ENCODE measurements at places on chromosomes 3 and 15. TPM values are rescaled to one million over a fixed set of nuclear protein-coding genes. Genes with fewer than 3 reads are reported as not detected.

LNP1 gene
- 2.2 TPM for total RNA-seq

DNA sequence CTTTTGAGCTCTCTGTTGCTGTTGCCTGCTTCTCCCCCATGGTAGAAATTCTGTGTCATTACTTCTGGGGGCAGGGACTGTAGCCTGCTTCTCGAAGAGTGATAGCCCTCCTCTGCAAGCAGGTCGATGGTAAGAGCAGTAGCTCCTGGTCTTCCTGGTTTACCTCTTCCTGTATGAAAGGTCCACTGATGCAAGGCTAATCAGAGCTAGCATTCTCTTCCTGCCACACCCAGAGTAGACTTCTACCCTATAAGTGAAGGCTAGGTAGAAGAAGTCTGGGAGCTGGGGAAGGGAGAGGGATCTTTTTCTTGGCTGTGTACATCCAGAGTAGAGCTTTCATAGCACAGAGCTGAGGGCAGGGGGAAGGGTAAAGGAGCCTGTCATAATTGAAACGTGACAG is 357.0 kb downstream of the SQOR start:
- H3K27ac ChIP-seq: no peak overlapping the region
- H3K4me1 ChIP-seq: no peaks in the 10 kb centered on the region
- no peaks in the 10 kb centered on the region for H3K36me3 ChIP-seq
- no peaks in the 10 kb centered on the region for H3K27me3 ChIP-seq

CD200 gene
- total RNA-seq: 1.8 TPM

DNA sequence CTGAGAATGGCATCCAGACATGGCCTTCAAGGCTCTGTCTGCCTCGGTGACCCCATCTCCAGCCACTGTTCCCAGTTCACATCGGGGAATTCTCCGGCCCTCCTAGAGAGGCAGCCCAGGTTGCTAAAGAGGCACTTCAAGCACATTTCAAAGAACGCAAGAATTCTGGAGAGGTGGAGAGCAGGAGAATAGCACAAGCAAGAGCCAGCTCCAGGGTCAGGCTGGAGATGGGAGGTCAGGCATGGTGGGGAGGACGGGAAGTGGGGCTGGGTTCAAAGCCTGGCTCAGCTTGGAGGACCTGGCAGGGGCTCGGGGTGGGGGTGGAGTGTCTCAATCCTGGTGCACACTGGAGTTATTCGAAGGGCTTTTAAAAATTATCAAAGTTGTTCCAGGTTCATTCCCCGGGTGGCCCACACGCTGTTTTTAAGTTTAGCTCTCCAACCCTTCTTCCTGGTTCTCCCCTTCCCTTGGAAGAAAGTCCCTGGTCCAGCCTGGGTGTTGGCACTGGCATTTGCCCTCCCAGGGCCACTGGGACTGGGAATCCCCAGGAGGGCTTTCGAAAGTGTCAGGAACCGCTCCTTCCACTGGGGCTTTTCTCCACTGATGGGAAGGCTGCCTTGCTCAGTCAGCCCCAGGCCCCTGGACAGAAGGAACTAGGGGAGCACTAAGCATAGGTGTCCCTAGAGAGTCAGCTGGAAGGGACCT is 35.8 kb downstream of the ZNF710 start:
- H3K27ac ChIP-seq: no peak overlapping the region
- H3K27me3 ChIP-seq: no peaks in the 10 kb centered on the region
- peak; percentile 42 for DNase-seq

DNA sequence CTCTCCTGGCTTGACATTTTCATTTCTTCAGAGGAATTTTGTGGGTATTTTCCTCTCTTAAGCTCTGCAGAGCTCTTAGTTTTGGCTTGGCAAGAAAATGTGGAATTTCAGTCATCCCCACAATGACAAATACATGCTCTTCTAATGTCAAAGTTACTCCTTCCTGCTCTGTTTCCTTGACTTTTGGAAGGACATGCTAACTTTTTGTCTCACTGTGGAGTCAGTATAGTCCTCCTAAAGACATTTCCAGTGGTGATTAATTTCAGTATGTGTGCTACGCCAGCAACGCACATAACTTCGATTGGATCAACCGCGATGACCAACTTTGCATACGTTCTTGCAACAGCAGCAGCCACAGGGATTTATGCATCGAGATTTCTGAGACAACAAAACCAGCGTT is 13.3 kb downstream of the EBLN2 start:
- no peaks in the 10 kb centered on the region for H3K27me3 ChIP-seq
- H3K27ac ChIP-seq: no peak overlapping the region
- DNase-seq: no peak
- H3K4me3 ChIP-seq: no peak overlapping the region
- no peaks in the 10 kb centered on the region for H3K36me3 ChIP-seq
- H3K4me1 ChIP-seq: peaks cover 51% of the 10 kb centered on the region

- no peak for DNase-seq
- no peaks in the 10 kb centered on the region for H3K36me3 ChIP-seq
- H3K27ac ChIP-seq: no peak overlapping the region
- H3K4me1 ChIP-seq: no peaks in the 10 kb centered on the region
- no peak overlapping the region for H3K4me3 ChIP-seq
Observed at GRCh38 chr15:25582886-25583285, 144.1 kb upstream of the UBE3A start.

PRSS50 gene
- not detected for total RNA-seq

DNA sequence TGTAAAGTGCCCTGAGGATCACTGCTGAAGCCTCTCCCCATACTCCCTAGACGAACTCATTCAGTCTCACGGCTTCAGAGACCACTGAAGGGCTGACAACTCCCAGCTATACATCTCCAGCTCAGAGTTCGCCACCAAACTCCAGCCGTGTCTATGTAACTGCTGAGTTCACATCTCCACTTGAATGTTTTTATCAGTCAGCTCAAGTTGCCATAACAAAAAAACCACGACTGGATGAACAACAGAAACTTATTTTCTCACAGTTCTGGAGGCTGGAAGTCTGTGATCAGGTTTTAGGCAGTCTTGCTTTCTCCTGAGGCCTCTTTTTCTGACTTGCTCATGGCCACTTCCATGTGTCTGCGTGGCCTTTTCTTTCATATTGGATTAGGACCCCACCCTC is 223.0 kb upstream of the LRRFIP2 start:
- H3K4me1 ChIP-seq: no peaks in the 10 kb centered on the region
- no peak overlapping the region for H3K4me3 ChIP-seq
- H3K27ac ChIP-seq: no peak overlapping the region
- DNase-seq: no peak
- no peaks in the 10 kb centered on the region for H3K27me3 ChIP-seq

DNA sequence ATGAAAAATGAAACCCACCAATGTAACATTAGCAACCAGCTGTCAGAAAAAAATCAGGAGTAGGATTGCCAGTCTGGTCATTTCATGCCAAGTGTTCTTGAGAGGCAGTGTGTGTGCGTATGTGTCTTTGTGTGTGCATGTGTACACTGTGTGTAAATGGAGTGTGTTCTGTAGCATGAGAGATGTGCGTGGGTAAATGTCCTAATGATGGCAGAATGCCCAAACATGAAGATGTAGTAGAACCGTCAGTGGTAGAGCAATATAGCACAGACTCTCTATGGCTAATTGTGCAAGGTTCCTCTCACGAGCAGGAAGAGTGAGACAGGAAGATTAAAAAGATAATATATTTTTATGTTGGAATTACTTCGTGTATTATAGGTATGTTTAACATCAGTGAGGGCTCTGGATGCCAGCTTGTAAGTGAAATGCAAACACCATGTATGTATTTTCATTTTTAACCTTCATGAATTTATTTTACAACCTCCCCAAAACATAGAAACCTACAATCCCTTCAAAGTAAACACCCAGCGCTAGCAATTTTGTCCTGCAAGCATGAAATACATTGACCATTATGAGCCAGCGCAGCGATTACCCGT is 1038.7 kb downstream of the IGSF11 start:
- H3K36me3 ChIP-seq: no peaks in the 10 kb centered on the region
- no peaks in the 10 kb centered on the region for H3K4me1 ChIP-seq
- no peak for DNase-seq
- no peak overlapping the region for H3K27ac ChIP-seq
- H3K27me3 ChIP-seq: peaks cover 30% of the 10 kb centered on the region

AHSG gene
- not detected for total RNA-seq

DNA sequence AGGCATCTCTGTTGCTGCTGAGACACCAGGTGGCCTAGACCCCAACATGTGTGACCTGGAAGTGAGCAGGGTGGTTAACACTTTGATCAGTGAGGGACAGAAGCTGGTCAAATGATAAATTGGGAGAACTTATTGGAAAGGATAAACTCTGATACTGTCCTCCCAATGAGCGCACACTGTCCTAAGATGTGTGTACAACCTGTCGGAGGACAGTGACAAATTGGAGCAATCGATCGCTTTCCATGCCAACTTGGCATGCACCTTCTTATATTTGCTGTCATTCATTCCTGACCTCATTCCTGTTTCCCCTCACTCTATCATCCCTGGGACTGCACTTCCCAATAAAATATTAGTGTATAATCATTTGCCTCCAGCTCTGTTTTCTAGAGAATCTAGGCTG is 198.7 kb upstream of the PROK2 start:
- peaks cover 14% of the 10 kb centered on the region for H3K4me1 ChIP-seq
- no peak overlapping the region for H3K4me3 ChIP-seq
- H3K27ac ChIP-seq: no peak overlapping the region
- peaks cover 2% of the 10 kb centered on the region for H3K36me3 ChIP-seq
- no peak for DNase-seq
- H3K27me3 ChIP-seq: peaks cover 14% of the 10 kb centered on the region

SI gene
- total RNA-seq: not detected

DNA sequence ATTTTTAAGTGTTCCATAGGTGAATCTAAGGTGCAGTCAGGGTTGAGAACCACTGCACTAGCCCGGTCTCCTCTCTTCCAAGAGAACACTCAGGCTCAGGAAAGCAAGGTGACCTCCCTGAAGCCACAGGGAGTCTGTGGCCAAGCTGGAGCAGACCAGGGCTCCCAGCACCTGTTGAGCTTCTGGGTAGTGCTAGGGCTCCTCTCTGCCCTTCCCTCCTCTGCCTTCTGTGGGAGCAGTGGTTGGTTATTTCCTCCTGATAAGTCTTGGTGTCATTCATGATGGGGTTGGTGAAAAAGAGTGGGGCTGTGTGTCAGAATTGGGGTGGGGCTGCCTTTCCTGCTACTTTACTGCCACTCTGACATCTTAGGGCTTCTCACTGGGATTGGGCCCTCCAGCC is 163.1 kb upstream of the UMPS start:
- H3K27me3 ChIP-seq: peaks cover 5% of the 10 kb centered on the region
- no peak overlapping the region for H3K27ac ChIP-seq
- DNase-seq: no peak

GRCh38 chr15:101139986-101140696 is 111.7 kb downstream of the CHSY1 start:
- H3K4me1 ChIP-seq: peaks cover 31% of the 10 kb centered on the region
- H3K27me3 ChIP-seq: no peaks in the 10 kb centered on the region
- no peak for DNase-seq
- no peak overlapping the region for H3K27ac ChIP-seq
- H3K36me3 ChIP-seq: no peaks in the 10 kb centered on the region
- H3K4me3 ChIP-seq: no peak overlapping the region

DNA sequence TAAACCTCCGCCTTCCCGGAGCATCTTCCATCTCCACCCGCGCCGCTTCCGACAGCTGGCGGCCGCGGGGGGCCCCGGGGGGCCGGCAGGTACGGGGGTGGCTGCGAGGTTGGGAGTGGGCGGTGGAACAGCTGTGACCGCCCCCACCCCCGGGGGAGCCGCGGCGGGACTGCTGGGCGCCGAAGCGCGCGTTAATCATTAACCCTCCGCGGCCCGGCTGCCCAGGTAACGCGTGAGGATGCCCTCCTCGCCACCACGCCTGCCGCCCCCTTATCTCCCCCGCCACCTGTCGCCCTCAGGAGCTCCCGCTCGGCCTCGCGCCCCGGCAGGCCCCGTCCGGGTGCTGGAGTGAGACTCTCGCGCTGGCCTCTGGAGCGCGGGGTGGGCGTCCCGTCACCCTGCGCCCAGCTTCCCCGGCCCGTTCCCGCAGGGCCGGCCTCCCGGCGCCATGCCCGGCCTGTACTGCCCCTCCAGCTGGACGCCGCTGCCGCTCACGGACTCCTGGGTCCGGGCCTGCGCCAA is 757 bp downstream of the VWA5B2 start:
- H3K27ac ChIP-seq: no peak overlapping the region
- peaks cover 12% of the 10 kb centered on the region for H3K4me1 ChIP-seq
- peaks cover 3% of the 10 kb centered on the region for H3K36me3 ChIP-seq
- peaks cover 39% of the 10 kb centered on the region for H3K27me3 ChIP-seq
- DNase-seq: no peak

SLC12A1 gene
- not detected for total RNA-seq

DNA sequence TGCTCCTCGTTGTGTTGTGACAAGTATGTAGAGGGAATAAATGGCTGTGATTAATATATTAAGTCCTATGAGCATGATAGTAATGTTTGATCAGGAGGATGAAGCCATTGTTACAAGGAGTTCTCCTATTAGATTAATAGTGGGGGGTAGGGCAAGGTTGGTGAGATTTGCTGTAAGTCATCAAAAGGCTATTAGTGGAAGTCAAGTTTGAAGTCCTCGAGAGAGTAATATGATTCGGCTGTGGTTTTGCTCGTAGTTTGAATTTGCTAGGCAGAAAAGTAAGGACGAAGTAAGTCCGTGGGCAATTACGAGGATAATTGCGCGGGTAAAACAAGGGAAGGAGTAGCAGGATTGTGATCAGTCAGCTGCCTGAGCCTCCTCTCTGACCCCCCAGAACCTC is 26.0 kb upstream of the BUB1B start:
- no peak for DNase-seq
- H3K36me3 ChIP-seq: no peaks in the 10 kb centered on the region
- H3K4me1 ChIP-seq: no peaks in the 10 kb centered on the region
- H3K27me3 ChIP-seq: peaks cover 6% of the 10 kb centered on the region

SST gene
- total RNA-seq: not detected

GRCh38 chr3:59088761-59089160 is 38.9 kb upstream of the CFAP20DC start:
- DNase-seq: no peak
- H3K27ac ChIP-seq: no peak overlapping the region
- peaks cover 9% of the 10 kb centered on the region for H3K4me1 ChIP-seq
- H3K4me3 ChIP-seq: no peak overlapping the region

SAXO2 gene
- 5.1 TPM for total RNA-seq

DNA sequence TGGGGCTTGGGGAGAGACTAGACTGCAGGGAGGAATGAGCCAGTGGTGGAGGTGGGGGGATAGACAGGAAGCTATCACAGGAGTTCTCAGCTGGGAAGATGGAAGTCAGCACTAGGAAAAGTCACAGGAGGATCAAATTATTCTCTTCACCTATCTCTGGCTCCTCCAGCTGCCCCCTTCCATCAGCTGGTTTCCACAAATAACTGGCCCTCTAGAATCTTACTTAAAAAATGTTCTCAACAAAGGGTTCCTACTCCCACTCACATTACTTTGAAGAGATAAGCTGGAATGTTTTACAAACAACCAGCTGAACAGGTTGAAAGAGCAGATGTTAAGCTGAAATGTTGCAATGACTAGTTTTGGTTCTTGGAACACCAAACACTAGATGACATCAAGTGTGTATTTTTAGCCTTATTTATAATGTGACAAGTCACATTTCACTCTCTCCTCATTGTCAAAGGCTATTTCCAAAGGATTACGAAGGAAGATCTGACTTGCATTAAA is 102.7 kb upstream of the AADACL2 start:
- DNase-seq: no peak
- H3K27ac ChIP-seq: no peak overlapping the region
- no peaks in the 10 kb centered on the region for H3K27me3 ChIP-seq
- no peaks in the 10 kb centered on the region for H3K36me3 ChIP-seq
- no peak overlapping the region for H3K4me3 ChIP-seq

- H3K36me3 ChIP-seq: no peaks in the 10 kb centered on the region
- H3K27me3 ChIP-seq: peaks cover 8% of the 10 kb centered on the region
- no peak overlapping the region for H3K27ac ChIP-seq
- H3K4me3 ChIP-seq: no peak overlapping the region
Observed at GRCh38 chr3:144921710-144922109, 950.1 kb downstream of the DIPK2A start.

All from chondrocyte (in vitro differentiated cells).